ENCODE measurements at places on chromosomes 7 and 10.
A peak's percentile ranks its signal among the peaks of the same experiment; 100 is the strongest.

GRCh38 chr7:57308631-57309408 lies 141.2 kb upstream of the ZNF716 start:
- no peak for DNase-seq

DNA sequence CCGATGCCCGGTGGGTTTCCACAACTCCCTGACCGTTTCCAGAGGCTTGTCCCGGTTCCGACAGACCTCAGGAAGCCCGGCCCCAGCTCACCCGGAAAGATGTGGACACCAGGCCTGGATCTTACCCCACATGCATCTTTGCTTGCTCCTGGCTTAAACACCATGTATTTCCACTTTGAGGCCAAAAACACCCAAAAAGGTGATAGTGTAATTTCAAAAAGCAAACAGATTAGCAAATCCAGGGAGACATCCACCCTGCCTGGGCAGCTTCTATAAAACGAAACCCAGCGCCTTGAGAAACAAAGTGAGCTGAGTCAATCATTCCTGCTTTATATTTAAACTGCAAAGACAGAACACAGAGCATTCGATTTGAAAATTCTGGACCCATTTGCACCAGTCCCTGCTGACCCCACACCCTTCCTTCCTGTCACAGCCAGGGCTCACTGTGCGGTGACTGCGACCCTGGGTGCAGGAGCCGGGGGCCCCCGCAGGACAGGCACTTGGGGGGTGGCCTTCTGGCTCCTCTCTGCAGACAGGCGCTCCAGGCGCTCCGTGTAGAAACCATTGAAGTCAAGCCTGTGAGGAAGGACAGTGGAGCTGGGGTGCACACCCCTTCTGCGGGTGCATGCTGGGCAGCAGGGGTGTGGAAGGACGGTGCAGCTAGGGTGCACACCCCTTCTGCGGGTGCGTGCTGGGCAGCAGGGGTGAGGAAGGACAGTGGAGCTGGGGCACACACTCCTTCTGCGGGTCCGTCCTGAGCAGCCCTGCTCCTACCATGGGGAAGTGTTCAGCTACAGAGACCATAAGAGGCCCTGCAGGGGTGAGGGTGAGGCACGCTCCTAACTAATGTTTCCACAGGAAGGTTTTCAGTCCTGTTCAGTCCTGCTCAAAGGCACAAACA lies 2.9 kb upstream of the ADAM8 start:
- no peak for DNase-seq

- no peak for DNase-seq
Observed at GRCh38 chr7:80630608-80631405, 7.6 kb upstream of the CD36 start.

GRCh38 chr7:151687523-151688235 lies 168.0 kb upstream of the RHEB start:
- DNase-seq, result peak; percentile 82

- DNase-seq, result no peak
Observed at GRCh38 chr7:36207451-36208291, 54.6 kb downstream of the EEPD1 start.

GRCh38 chr7:6258440-6259182 lies 13.8 kb downstream of the CYTH3 start:
- no peak for DNase-seq

- no peak for DNase-seq
Observed at GRCh38 chr10:9636216-9636615, 1381.5 kb upstream of the CELF2 start.

DNA sequence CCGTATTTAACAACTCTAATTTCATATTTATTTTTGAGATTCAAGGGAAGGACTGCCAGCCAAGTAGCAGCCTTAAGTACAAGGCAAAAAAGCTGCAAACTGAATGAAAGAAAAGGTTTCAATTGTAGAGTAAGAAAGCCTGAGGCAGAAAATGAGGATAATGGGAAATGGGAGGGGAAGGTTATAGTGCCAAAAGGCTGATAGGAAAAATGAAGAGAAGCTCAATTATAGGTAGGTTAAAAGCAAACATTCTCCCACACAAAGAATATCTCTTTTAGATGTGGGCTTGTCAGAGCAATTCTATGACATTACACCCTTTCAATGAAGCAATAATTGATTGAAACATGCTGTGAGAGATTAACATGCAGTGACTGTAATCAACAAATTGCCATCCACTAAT lies 175.3 kb downstream of the RAPGEF5 start:
- no peak for DNase-seq

DNA sequence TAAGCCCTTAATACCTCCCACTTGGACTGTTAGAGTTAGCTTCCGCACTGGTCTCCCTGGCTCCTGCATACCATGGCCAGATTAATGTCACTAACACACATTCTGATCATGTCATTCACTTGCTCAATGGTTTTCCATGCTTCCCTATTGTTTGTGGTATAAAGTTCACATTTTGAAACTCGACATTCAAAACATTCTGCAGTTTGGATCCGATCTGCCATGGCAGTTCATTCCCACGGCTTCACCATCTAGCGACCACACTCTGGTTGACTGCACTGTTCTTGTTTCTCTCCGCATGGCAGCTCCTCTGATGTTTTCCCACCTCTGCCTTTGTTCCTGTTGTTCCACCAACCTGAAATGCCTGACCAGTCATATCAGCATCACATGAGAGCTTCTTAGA lies 87.4 kb upstream of the WAC start:
- DNase-seq, result no peak

DNA sequence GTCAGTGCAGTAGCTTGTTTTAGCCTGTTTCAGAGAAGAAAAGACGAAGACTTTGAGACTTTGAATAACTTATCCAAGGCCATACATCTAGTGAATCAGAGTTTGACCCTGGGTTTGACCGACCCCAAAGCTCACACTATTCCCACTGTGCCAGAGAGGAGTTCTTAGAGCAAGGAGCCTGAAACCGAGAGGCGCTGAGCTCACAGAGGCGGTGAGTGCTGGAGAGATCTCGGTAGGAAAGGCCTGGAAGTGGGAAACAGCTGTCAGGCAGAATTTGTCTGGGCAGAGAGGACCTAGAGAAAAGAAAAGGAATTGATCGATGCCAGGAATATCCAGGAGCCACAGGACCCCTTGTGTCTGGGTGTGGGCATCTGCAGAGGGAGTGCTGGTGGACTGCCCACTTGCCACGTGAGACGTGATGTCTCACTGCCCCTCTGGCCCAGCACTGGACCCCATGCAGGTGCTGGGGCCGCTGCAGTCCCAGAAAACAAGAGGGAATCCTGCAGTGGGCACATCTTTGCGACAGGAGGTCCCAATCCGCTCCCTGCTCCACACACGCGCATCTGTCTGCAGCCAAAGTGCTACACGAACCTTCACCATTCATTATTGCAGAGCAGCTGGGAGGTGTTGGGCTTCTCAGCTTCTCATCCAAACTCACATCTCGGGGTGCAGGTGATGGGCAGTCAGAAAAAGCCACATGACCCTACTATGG lies 6.2 kb downstream of the CALML3 start:
- peak; percentile 52 for DNase-seq

DNA sequence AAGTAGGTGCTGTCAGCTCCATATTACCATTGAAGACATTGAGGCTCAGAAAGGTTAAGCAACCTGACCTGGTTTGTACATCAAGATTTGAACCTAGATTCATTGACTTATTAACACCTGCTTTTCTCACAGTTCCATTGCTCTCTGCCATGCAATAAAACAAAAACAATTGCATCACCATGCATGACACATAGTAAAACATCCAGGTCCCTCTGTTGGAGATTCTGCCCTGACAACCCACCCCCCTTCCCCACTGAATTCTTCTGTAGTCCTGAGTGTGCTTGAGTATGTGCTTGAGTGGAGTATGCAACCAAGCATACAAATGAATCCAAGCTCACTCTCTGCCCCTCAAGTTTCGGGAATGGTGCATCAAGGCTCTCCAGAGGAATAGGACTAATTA lies 6.0 kb upstream of the LMBR1 start:
- no peak for DNase-seq

DNA sequence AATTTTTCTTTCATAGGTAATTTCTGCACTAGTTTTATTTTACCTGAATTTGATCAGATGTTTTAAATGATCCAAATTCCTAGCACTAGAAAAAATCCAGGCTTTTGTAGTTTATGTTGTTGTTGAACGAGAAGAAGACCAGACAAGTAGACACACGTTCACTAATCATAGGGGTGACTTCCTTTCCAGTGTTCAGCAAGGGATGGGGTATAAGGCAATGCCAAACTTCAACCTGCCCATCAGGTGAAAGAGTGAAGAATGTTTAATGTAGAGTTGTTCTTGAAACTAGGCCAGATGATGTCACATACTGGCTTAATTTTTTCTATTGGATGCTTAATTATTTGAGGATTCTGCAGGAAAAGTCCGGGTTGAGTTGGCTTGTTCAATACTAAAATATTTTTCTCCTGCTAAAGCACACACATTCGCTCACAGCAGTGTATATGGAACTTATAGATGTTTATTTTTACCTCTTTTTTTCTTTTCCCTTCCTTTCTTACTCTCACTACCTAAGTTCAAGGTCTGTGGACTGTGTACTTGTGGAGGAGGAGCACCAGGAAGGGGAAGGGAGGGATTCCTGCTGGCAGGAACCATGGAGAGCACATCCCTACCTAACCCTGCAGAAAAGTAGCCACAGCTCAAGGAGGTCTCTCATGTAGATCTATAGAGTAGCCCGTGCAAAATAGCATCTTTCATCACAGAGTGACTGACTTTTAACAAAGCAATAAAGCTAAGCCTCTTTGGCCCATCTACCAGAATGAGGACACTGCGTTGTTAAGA lies 23.1 kb upstream of the AKR1E2 start:
- no peak for DNase-seq

- peak; percentile 80 for DNase-seq
Observed at GRCh38 chr10:88385601-88386203, 197.4 kb downstream of the RNLS start.

DNA sequence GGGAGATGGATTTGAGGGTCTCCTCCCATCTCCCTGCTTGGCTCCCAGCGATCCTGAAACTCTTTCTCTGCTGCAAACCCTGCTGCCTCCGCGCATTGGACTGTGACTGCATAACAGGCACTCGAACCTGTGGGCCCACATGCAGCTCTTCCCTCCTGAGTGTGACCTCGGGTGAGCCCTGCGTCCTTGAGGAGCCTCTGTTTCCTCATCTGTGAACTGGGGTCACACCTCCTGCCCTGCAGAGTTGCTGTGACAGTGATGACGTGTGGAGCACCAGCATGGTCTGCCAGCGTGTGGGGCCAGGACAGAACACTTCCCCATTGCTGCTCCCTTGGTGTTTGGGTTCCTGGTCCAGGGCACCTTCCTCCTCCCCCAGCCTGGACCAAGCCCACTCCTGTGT lies 46.9 kb upstream of the PSMG3 start:
- no peak for DNase-seq

Data from upper lobe of right lung (tissue), 1 donor.